ENCODE measurements at places on chromosomes 2 and 18. TPM values are rescaled to one million over a fixed set of nuclear protein-coding genes. Genes with fewer than 3 reads are reported as not detected.

ODC1 gene
- total RNA-seq: 354 TPM

SLC23A3 gene
- 1.2 TPM for total RNA-seq

- DNase-seq: no peak
Measured at GRCh38 chr18:65336411-65336810, 414.4 kb upstream of the CDH7 start.

DNA sequence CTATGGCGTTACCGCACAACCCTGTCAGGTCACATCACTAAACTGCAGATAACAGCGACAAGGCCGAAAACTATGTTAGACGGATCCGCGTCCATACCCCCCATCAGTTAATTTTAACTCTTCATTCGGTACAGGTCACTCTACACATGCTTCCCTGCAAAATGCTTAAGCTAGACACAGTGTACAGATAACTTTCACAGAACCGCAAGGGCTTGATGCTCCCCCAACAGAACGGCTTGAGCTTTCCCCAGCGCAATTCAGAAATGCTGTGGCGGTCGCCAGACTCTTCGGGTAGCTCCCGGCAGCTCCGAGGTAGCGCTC is 283 bp upstream of the RBBP8 start:
- no peak for DNase-seq

DNA sequence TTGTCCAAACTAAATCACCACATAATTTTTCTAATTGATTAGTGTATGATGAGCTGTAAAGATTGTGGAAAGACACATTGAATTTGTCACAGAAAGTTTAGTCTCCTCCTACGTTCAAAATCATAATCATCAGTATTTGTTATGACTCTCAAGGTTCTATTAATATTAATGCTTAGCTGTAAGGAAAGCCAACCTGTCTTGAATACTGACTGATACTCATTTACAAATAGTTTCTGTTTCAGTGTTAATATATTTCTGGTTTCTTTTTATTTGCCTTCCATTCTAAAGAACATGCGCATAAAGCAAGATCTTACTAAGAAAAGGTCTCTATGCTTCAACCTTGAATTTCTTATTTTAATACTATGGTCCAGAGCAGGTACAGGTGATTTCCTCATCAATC is 55.1 kb downstream of the CPS1 start:
- no peak for DNase-seq

DNA sequence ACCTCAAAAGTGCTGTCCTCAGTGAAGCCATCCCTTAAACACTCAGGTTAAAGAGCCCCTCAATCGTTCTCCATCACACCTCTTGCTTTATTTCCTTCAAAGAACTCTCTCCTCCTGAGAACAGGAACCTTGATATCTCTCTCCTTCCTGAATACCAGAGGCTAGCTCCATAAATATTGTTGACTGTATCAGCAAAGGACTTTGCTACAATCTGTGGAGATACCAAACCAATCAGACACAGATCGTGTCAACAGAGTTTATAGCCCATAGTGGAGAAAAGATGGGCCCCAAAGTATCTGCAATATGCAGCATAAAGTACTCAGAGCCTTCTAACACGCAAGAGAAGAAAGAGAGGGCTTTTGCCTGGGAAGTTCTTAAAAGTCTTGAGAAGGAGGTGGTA is 36.4 kb downstream of the PLEKHM3 start:
- no peak for DNase-seq

GRCh38 chr18:3824101-3824500 is 374.1 kb downstream of the TGIF1 start:
- no peak for DNase-seq

DNA sequence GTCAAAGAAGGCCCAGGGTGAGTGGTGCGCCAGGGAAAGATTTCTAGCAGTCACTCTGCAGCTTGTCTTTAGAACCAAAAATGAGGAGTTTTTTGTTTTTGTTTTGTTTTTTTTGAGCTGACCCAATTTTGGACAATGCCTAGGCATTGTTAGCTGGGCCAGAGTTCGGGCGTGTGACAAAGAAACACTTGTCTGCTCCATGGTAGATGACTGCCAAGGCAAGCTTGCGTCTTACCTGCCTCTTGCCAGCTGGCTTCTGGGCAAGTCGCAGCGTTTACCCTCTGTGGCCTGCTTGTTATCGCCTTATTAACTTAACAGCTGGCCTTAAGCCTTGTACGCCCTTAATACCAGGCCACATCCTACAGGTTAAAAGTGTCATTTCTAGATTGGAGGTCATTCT is 114.3 kb downstream of the GALNT1 start:
- DNase-seq: no peak

- DNase-seq: no peak
Measured at GRCh38 chr2:62216113-62216512, 20.2 kb downstream of the B3GNT2 start.

GRCh38 chr2:134892282-134893035 is 26.2 kb upstream of the CCNT2 start:
- no peak for DNase-seq

DNA sequence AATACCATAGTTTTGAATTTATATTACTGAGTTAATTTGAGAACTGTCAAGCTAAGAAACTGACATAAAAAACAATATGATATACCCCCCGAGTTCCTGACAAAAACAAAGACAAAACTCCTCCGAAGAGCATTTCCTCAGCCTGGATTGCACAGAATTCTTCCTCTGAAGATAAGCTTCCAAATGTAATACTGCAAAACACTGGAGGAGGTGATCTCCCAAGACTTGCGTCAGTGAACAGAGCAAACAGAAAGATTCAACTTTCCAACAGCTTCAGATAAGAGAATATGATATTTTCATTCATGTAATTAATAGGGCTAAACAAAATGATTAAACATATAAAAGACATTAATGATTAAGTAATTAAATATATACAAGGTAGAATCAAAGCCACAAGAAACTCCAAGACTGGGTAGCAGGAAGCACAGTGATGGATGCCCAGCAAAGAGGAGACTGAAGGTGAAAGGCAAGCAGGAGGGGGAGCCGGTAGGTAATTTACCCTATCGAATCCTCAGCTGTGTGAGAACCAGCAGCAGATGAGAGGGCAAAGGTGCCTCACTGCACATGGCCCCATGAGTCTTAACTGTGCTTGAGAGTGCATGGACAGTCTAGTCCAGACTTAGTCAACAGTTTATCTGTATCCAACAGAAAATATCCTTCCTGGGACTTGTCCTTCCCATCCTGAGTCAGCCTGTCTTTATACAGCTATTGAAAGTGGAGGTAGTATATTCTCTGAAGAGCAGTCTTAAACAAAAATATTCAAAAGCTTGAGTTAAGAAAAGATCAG is 18.3 kb upstream of the SERPINB3 start:
- DNase-seq: no peak

All from kidney epithelial cell (primary cell).